Stimulated activated CD4-positive, alpha-beta T cell treated with anti-CD3 and anti-CD28 coated beads, Interleukin-1b, Interleukin-23, amount 100 ng/mL, for 1 hour (primary cell): ENCODE measurements at places on chromosomes 6 and 20.

DNA sequence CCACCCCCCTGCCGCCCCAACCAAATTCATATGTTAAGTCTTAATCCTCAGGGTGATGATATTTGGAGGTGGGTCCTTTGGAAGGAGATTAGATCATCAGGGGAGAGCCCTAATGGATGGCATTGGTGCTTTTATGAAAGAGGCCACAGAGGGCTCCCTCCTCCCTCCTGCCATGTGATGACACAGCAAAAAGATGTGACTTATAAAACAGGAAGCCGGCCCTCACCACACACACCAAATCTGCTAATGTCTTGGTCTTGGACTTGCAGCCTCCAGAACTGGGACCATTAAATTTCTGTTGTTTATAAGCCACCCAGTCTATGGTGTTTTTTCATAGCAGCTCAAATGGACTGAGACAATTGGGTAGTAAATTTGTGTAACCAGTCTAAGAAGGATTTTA is 176.3 kb downstream of the ADGRG6 start:
- DNase-seq = no peak

- DNase-seq = no peak
Observed at GRCh38 chr6:110319843-110320242, 38.3 kb downstream of the METTL24 start.

- DNase-seq = no peak
Observed at GRCh38 chr6:11393713-11394627, 143.6 kb upstream of the TMEM170B start.

GRCh38 chr6:12062605-12063004 is 50.5 kb downstream of the HIVEP1 start:
- DNase-seq = no peak

DNA sequence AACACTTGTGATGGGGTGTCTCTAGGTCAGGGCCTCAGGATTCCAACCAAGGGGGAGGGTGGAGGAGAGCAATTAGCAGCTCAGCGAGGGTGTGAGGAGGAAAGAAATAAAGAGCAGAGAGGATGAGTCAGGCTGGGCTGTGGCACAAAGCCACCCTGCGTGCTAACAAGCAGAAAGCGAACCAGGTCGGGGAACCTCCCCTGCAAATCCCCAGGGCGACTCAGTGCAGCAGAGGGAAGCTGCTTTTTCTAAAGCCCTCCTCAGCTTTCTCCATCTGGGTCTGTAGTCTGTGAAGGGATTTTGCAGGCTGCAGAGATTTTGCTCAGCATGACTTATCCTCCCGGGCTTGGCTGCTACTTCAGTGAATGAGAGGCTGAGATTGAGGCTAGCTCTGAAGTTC is 6.6 kb upstream of the SPO11 start:
- no peak for DNase-seq

GRCh38 chr6:36691612-36692011 is 6.0 kb upstream of the RAB44 start:
- DNase-seq = no peak

DNA sequence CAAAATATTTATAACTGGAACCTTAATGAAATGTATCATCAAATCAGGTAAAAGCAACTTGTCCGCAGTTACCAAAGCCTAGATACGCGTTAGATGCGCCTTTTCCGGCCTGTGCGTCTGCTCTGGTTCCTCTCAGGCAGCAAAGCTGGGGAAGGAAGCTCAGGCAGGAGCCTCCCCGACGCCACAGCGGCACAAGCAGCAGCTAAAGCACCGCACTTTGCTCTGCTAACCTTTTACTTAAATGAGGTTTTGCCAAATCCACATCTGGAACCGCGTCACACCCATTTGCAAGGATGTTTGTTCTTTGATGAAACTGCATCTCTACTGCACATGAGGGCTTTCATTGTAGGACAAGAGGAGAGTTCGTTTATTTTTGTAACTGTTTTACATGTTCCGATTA is 36.8 kb downstream of the THBS2 start:
- DNase-seq = no peak

- DNase-seq = no peak
Observed at GRCh38 chr20:16040742-16041141, 532.5 kb downstream of the KIF16B start.

DNA sequence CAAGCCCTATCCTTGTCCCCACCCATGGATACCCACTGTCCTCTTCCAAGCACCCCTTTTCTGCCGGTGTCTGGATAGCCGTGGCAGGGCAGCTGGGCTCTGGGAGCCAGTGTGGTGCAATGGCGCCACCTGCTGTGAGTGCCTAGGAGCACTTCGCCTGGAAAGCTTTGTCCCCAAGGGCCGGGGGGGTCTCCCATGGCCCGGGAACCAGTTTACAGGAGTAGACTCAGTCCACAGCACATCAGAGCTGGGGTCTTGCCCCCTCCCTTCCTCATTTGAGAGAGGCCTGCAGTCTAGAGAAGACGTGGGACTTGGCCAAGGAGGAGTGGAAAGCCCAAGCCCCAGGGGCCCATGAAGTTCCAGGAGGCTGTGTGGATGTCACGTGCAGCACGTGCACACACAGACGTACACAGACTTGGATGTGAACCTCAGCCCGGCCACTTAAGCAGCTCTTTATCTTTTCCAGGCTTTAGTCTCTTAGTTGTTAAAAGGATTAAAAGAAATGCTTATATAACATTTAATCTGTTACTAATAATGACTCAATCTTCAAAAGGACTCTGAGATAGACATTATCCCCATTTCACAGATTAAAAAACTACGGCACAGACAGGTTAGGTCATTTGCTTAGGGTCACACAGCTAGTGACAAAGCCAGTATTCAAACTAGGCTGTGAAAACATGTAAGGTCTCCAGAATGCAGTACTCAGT is 40.9 kb upstream of the CDH22 start:
- peak; percentile 17 for DNase-seq

DNA sequence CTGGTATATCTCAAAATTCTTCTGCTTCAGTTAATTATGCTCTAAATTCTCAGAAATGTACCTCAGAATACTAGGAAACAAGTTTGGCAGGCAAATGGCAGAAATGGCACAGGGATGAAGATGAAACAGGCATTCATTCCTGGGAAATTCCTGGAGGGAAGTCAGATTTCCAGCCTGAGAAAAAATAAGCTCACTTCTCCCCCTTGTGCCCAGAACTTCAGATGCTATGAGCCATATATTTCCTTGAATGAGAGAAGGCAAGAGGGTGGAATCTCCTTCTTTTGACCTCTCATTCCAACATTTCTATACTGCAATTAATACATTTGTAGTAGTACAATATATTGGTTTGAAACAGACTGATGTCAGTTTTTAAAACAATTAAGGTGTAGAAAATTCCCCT is 22.8 kb downstream of the RGS17 start:
- no peak for DNase-seq

DNA sequence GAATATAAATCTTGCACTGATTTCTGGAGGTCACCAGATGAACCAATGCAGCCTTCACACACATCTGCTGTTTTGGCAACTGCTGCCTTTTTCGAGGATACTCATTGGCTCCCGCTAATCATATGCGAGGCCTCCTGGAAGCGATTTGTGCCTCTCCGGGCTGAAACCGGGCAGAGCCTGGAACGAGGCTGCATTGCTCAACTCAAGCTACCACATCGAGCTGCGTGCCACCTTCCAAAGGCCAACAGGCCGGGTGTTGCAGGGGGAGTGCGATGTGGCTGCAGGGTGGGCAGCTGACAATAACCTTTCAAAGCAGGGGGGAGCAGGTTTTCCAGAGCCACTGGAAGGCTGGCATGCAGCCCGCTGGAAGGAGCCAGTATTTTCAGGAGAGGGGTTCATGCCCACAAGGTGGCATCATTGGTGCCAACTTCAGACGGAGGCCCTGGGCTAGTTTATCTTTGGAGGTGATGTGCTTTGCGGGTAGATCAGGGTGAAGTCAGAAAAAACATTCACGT is 122.6 kb upstream of the IFNGR1 start:
- DNase-seq = peak; percentile 9

DNA sequence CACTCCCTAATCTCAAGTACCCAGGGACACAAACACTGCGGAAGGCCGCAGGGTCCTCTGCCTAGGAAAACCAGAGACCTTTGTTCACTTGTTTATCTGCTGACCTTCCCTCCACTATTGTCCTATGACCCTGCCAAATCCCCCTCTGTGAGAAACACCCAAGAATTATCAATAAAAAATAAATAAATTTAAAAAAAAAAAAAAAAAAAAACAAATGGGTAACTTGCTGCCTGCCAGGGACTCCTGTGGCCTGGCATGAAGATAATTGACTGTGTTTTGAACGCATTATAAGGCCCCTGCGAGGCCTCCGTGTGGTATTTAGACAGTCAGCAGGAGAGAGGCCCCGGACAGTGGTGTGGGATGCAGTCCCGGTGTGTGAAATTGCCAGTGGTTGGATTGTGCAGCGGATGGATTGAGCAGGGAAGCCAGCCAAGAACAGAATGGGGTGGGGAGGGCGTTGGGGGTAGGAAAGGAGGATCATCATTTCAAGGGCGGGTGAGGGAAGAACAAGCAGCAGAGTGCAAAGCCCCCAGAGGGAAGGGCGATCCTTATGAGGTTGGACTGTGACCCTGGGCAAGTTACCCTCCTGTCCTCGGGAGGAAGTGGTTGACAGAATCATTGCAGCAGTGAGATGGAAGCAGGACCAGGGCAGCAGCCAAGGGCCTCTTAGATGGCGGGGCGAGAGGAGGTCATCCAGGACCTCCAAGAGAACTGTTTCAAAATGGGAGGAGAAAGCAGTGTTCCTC is 43.3 kb downstream of the PPARD start:
- no peak for DNase-seq

- no peak for DNase-seq
Observed at GRCh38 chr6:167295495-167296292, 4.6 kb downstream of the UNC93A start.
